Panc1 (cell line): ENCODE measurements at places on chromosomes 13 and 19.

GRCh38 chr19:46624958-46625661 is at the start of gene PTGIR:
Gene PTGIR, minus strand, starts transcription at chr19:46625089. Its CDS starts 864 bp downstream, at chr19:46624225.
- no peak for DNase-seq

GRCh38 chr19:29139227-29139626 is 73.7 kb downstream of the UQCRFS1 start:
- DNase-seq = no peak

DNA sequence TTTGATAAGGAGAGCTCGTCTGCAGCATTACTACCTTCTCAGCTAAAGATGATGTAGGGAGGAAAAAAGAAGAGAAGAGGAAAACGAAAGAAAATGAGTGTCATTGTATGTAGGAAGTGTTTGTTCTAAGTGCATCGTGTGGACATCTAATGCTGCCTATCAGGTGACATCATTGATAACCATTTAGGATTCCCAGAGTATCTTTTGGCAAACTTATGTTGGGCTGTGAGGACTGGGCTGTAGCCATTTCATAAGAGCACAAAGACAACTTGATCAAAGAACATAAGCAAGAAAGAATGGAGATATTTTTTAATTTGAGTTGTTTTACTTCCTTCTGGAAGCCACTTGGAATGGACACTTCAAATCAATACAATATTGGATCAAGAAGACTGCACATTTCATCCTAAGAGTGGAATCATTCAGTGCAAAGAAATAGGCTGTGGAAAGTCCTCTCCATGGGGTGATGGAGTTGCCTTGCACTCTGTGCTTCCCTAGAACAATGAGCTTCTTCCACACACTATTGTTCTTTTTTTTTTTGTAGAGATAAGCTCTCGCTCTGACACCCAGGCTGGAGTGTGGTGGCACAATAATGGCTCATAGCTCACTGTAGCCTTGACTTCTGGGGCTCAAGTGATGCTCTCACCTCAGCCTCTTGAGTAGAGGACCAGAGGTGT is 52.4 kb upstream of the UBL3 start:
- DNase-seq = no peak

- DNase-seq = no peak
These were observed 106.4 kb downstream of the INSR start for GRCh38 chr19:7187605-7188339.

DNA sequence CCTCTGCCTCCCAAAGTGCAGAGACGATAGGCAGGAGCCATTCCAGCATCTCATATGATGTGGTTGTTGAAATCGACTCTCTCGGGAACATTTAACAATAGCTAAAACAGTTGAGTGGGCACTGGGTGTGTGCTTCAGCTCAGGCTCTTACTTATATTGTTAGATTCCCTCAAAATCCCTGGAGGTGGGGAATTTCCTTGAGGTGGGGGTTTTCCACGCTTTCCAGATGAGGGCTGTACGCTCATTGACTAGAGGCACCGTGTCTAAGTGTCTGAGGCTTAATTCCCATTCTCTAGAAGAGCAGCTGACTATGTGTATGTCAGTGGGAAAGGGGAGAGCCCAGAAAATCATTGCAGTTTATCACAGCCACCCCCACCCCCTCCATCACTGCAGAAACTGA is 10.8 kb upstream of the GRAMD1A start:
- no peak for DNase-seq

DNA sequence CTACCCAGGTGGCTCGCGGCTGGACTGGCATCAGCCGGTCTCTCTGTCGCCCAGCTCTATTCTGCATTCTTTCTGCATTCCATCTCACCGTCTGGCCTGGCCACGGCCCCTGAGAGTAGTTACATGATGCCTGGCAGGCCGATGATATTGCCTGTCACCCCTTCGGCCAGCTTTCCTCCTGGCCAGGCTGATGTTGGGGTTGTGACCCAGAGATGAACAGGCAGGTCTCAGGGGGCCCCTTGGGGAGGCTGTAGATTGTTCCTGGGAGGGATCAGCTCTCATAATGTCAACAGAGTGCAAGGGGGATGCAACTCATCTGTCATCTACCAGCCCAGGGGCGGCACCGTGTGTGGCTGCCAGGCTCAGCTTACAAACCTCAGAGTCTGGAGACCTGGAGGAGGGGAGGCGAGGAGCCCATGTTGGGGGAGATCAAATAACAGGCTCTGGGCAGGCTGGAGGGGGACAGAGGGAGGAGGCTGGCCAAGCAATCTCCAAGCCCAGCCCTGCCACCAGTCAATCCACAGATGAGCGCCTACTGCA is 13.6 kb upstream of the FBXO17 start:
- DNase-seq = no peak

- DNase-seq = no peak
These were observed 41.2 kb upstream of the TUBGCP3 start for GRCh38 chr13:112629161-112629560.
